ENCODE measurements at places on chromosomes 3 and 15.

DNA sequence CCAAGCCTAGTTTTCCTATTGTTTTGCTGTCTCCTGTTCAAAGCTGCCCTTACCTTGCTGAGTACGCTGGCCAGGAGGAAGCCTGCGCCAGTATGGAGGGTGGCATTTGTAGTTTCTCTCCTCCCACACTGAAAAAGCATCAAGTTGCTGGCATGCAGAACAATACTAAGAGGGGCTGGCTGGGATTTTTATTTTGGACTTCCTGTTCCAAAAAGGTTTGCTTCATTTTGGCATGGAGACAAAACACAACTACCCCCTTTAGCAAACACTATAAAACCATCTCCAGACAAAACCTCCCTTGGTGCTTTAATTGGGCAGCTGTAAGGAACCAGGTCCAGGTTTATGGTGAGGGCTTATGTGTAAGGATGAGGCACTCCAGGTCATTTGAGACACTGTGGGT lies 457.6 kb downstream of the PDCD6IP start:
- DNase-seq, result no peak

GRCh38 chr3:4741106-4741403 lies 238.2 kb upstream of the BHLHE40 start:
- DNase-seq, result no peak

- no peak for DNase-seq
These were observed 107.9 kb upstream of the ALDH1A3 start for GRCh38 chr15:100771746-100772145.

GRCh38 chr15:68143785-68144184 lies 61.3 kb downstream of the CALML4 start:
- DNase-seq, result no peak

- peak; percentile 82 for DNase-seq
These were observed 16.3 kb upstream of the TRAT1 start for GRCh38 chr3:108806316-108806715.

- no peak for DNase-seq
These were observed 245.7 kb downstream of the XXYLT1 start for GRCh38 chr3:195025056-195025883.

- no peak for DNase-seq
These were observed 26.0 kb downstream of the TMEM158 start for GRCh38 chr3:45199837-45200648.

DNA sequence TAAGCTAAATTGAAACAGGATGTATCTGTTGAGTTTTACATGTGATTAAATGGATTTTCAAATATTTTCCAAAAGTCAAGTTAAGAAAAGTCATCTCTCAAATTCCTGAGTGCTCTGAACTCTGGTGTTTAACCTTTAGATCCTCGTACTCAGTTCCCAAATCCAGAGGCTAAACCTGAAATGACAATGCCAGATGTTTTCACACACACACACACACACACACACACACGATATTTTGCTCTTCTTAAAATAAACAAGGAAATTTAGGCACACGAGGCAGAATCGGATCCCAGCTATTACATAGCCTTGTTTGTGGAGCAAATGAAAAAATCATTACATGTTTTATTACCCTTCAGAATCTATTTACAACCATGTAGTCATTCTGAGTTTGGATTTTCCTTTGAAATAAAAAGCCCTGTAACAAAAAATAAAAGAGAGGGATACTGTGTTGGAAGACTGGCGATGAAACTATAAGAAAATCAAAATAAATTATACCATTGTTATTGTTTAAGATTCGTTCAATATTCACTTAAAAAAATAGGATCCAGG lies 20.6 kb upstream of the UBE2E1 start:
- DNase-seq, result no peak

- DNase-seq, result no peak
These were observed 123.8 kb downstream of the TLE3 start for GRCh38 chr15:69973880-69974279.

DNA sequence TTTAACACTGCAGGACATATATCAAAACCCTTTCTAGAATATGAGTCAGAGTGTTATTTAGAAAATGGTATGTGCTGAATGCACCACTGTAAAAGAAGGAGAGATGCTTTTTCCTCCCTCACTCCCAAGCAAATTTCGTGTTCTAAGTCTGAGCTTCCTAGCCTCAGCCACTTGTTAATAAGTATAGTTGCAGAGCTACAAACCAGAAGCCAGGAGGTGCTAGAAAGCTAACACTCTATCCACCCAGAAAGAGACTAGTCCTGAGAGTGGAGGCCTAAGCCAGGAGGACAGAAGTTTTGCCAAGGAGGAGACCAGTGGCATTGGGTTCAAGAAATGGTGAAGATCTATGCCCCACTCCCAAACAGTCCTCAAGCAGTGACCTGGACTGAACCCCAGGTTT lies 40.5 kb upstream of the GYG1 start:
- DNase-seq, result no peak

DNA sequence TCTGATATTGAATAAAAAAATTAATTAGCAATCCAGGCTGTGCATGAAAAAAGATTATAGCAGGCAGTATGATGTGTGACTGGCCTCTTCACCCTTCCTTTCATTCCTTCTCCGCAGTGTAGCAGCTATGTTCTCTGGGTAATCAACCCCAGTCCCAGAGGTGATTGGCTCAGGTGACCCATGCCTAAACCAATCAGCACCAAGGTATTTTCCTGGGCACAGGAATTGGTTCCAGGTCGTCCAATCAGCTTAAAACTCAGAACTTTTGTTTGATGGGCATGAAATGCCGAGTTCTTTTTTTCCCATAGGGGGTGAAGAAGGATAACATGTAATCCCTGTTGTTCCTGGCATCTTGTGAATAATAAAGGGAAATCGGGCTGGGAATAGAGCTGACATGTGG lies 5.8 kb upstream of the BNC1 start:
- DNase-seq, result no peak

DNA sequence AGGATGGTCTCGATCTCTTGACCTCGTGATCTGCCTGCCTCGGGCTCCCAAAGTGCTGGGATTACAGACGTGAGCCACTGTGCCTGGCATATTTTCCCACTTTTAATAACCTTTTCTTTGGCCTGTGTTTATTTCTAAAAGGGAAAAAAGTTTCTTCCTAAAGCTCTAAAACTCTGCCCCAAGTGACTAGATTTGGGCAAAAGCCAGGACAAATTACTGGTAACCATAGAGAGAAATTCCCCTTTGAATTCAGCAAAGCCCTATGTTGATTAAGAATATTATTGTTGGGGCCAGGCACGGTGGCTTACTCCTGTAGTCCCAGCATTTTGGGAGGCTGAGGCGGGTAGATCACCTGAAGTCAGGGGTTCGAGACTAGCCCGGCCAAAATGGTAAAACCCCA lies 11.5 kb upstream of the TRPM7 start:
- DNase-seq, result no peak

DNA sequence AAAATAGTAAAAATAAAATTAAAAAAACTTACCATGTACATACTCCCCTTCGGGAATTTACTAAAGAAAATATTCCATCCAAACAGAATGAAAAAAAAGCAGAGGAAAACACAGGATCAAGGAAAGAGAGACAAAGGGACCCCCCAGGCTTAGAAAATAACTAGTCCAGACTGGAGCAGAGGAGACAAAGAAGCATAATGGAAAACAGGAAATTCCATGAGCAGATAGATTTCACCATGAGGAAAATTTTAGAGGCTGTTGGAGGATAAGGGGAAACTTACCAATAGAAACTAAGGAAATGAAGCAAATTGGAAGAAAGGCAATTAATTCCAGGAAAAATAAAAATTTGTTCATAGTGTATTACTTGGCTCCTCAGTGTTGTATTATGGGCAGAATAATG lies 36.7 kb downstream of the SLC27A2 start:
- DNase-seq, result no peak

GRCh38 chr15:81155375-81156218 lies 21.5 kb downstream of the CFAP161 start:
- peak; percentile 13 for DNase-seq

DNA sequence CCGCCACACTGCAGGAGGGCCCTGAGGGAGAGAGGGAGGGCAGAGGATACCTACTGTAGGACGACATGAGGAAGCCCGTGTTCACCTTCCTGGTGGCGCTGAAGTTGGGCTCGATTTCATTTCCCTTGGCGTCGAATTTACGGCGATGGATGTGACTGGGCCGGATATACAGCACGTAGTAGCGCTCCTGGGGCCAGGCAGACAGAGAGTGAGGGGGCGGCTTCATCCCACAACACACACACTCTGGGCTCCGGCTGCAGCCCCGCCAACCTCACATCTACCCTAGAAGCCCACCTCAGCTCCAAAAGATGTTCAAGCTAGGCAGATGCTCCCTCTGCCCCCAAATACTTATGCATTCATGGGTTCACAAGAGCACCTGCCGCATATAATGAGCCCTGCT lies 4.5 kb downstream of the ARPIN start:
- DNase-seq, result no peak

DNA sequence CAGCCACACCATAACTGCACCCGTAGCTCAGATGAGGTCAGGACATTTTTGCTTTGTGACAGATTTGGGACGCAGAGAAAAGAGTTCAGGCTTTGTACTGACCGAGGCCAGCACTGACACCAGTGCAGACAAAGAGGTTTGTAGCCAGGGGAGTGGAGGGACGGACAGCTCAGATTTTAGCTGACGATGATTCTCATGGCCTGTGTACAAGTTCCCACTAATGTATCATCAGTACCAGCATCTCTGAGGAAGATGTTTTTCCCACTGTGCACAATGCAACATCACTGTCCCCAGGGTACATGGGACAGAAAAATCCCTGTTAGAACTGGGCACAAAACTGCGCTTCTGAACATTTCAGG lies 112.7 kb downstream of the SLCO3A1 start:
- no peak for DNase-seq

DNA sequence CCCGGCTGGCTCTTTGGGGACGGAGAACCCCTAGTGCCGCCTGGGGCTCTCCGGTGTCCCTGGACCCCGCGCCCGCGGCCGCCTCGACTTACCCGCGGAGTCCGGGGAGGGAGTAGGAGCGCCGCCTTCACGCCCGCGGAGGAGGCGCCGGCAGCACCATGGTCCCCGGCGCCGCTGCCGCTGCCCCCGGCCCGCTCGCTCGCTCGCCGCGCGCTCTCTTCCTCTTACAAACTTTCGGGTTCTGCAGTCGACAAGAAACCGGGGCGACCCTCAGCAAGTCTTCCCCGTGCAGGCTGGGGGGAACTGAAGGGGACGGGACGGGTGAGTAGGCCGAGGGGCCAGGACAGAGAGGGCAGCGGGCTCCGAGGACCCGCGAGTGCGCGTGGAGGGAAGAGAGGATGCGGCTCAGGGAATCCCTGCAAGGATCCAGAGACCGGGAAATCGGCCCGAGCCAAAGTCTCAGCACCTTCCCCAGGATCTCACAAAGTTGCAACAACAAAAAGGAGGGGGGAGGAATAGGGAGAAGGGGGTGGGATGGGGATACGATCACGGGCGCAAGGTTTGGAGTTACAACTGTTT lies 2.0 kb downstream of the FOXP1 start:
- no peak for DNase-seq

GRCh38 chr3:151946606-151947005 lies 73.2 kb downstream of the SUCNR1 start:
- DNase-seq, result no peak

DNA sequence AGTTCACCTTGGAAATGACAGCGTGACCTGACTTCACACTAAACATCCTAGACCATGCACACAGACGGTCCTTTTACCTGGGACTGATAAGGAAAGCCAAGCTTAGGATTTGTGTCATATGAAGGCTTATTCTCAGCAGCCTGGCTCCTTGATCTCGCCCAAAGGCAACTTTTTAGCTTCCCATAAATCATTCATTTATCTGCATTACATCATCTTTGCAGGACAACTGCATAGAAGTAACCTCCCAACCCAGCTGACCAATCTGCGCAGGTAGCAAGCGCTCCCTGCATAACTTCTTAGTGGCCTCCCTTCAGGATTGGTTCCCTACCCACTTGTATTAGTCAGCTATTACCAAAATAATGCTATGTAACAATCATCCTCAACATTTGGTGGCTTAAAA lies 389.9 kb upstream of the PROK2 start:
- DNase-seq, result no peak

GRCh38 chr3:87209111-87209510 lies 18.0 kb upstream of the CHMP2B start:
- no peak for DNase-seq

DNA sequence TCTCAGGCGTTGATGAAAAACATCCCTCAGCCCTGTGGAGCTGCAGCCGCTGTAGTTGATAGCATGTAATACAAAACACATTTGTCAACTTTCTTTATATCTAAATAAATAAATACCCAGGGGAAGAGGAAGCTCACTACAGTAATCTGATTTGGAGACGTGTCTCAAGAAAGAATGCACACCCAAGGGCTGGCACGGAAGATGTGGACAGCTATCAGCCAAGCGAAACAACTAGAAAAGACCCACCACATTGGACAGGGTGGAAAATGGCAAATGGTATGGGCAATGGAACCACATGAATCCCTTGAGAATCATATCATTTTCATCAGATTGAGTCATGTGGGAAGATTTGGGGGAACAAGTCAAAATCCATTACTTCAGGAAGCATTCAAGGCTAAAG lies 43.1 kb upstream of the ALDH1A3 start:
- no peak for DNase-seq

DNA sequence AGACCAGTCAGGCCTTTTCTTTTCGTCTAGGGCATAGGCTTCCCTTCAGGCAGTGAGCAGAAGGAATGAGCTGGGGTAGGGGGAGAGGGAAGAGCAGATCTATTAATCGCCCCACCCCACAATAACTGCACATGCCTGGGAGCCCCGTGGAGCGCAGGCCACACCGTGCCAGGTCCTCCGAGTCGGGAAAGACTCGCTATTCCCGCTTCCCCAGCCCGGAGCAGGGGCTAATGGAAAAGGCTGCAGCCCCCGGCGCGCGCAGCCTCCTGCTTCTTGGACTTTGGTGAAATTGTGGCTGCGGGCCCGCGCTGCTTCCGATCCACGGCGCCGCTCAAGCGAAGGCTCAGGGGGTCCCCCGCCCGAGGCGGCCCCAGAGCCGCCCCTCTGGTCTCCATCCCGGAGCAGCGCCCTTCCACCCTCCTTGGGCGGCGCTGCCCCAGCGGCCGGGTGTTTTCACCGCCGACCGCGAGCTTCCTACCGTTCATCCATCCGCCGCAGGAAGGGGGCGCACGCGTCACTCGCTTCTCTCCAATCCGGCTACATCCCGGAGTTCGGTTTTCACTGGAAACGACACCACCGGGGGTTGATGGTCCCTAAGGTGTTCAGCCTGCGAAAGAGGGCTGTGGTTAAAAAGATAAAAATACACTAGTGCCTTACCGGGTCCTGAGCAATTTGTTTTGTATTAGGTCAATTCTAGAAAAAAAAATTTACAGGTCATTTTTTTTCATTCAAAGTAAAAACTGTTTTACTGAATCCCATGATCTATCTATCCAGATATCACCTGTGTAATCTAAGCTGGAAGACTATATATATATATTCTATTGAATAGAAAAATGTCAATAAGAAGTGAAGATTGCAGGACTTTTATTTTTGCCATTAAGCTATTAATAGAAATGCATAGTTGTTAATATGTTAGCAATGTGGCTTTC lies 4.4 kb upstream of the SYNM start:
- DNase-seq, result no peak

DNA sequence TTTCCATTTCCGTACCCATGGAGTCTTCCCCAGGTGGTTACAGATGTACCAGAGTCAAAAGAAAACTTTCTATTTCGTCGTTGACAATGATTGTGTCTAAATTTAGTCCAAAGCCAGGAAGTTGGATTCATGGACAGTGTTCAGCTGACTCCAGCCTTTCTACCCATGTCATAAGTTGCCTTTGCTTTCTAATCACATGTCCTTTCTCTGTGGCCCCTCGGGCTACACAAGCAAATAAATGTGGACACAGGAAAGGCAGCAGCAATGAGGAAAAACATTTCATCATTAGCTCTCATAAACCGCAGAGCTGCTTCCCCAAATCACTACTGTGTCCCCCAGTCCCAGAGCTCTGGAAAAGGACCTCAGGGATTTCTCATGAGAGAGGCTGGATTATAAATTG lies 82.0 kb downstream of the USF3 start:
- DNase-seq, result no peak

- no peak for DNase-seq
These were observed 12.1 kb downstream of the B3GNT5 start for GRCh38 chr3:183265157-183265642.
